ENCODE measurements at places on chromosomes 6 and 20.
A peak's percentile ranks its signal among the peaks of the same experiment; 100 is the strongest.

GRCh38 chr20:19903168-19903811 is 113.9 kb upstream of the NAA20 start:
- DNase-seq, result no peak

DNA sequence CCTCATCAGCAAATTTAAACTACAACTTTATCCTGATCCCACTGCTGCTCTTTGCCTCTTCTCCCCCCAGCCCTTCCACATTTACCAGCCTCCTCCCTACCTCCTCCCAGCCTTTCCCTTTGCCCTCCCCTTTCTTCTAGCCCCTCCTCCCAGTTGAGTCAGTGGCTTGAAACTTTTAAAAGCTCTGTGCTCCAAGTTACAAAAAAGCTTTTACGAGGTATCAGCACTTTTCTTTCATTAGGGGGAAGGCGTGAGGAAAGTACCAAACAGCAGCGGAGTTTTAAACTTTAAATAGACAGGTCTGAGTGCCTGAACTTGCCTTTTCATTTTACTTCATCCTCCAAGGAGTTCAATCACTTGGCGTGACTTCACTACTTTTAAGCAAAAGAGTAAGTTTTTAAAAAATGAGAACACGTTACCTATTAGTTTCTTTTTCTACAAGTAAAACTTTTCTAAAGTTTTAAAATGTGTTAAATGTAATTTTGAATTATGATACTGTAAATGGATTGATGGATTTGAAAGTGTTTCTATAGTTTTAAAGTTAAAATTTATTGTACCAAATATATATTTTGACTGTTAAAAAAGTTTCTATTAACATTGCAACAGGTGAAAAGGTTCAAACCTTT is at the start of gene GJA1:
GJA1 (plus strand) TSS at position 203 of the 626 bp plus-strand sequence. CDS start 11,202 bp downstream, outside the sequence.
- no peak for DNase-seq

DNA sequence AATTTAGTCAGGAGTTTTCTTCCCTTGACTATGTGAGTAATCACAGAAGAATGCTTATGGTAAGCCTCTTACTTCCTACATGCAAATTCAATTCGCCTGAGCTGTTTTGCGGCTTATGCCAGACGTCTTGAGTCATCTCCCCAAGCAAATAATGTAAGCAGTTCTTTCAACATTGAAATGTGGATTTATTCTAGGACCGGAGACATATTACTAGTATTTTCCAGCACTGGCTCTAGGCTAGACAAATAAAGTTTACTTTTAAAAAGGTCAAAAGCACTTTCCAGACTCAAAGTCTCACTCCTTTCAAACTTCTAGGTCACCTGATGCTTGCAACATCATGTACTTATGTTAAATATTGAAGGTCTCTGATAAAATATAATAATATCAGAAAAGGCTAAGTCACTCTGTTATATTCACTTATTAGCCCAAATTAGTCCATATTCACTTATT is 38.1 kb upstream of the NOX3 start:
- DNase-seq, result peak; percentile 15

- DNase-seq, result no peak
Measured at GRCh38 chr6:159092631-159093030, 47.8 kb upstream of the TAGAP start.

DNA sequence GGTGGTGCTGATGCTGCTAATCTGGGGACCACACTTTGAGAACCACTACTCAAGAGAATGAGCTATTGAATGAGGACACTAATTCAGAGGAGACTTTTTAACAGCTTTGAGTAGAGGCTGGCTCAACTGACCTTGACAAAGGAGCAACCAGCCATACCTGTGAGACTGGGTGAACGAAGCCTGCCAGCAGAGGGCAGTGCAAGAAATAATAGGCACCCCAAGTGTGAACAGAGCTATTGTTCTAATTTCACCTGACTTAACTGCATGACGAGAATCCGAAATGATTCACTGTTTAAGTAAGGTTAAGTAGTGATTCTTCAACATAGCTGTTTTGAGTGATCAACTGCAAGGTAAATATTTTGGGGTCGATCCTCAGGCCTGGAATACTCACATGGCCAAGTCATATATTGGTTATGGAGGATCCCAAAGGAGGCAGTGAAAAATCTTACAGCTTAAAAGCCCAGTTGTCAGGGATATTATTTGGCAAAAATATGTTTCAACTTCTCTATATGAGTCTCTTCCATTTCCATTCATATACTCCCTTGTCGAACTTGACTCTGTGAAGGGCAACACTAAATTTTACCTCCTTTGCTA is 550.5 kb upstream of the MARCKS start:
- no peak for DNase-seq

DNA sequence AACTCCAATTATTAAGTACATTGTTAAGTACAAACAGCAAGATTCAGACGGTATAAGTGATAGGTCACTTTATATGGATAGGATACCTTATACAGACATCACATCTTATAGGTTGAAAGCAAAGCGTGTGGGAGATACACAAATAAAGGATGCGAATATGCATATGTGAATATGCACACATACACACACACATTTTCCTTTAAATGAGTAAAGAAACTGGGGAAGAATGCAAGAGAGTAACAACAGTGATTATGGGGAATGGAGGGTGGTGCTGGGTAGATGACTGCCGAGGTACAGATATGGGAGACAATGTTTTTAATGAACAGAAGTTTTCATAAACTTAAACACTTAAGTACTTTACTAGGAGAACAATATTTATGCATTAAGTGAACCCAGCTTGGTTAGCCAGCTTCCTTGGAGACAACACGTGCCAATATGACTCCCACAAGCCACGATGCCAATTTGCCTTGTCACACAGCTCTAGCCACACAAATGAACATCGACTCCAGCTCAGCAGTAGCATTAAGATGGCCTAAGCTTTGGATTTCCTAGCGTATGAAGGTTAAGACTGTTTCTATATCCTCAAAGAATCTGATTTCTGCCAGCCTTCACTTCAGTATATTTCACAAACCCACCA is 96.6 kb downstream of the EPB41L2 start:
- no peak for DNase-seq

DNA sequence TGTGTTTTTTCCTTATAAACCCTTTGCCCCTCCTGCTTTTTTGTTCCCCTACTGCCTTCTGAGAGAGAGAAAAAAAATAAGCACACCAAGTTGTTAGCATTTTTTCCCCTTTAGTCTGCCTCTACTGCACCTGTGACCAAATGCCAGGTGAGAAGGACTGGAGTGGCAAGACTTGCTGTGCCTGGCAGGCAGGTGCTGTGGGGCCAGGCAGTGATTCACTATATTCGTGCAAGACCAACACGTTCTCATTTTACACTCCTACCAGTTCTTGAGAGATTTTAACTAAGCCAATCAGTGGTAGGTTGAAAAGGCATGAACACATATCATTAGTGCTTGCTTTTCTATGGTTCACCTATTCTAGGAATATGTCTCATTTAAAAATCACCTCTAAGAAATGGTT is 109.7 kb downstream of the FIG4 start:
- DNase-seq, result no peak

DNA sequence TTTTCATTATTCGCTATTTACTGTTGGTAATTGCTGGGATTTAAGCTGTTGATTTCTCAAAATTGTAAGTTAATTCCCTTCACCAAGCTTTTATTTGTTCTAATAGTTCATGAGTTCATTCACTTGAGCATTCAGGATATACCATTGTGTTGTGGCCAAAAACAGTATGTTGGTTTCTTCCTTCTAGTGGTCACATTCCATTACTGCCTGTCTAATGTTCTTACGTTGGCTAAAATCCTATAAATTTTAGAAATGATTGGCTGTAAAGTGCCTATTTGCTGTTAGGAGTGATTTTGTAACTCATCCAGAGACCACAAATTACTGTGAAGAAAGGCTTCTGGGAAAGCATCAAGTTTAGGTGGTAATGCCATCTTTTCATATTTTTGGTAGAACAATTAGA is 76.3 kb downstream of the FARS2 start:
- no peak for DNase-seq

GRCh38 chr6:135283926-135284325 is 102.8 kb downstream of the MYB start:
- no peak for DNase-seq

- no peak for DNase-seq
Measured at GRCh38 chr20:36499723-36500501, 41.4 kb upstream of the MYL9 start.

- DNase-seq, result no peak
Measured at GRCh38 chr6:133240511-133241085, 559 bp upstream of the EYA4 start.

DNA sequence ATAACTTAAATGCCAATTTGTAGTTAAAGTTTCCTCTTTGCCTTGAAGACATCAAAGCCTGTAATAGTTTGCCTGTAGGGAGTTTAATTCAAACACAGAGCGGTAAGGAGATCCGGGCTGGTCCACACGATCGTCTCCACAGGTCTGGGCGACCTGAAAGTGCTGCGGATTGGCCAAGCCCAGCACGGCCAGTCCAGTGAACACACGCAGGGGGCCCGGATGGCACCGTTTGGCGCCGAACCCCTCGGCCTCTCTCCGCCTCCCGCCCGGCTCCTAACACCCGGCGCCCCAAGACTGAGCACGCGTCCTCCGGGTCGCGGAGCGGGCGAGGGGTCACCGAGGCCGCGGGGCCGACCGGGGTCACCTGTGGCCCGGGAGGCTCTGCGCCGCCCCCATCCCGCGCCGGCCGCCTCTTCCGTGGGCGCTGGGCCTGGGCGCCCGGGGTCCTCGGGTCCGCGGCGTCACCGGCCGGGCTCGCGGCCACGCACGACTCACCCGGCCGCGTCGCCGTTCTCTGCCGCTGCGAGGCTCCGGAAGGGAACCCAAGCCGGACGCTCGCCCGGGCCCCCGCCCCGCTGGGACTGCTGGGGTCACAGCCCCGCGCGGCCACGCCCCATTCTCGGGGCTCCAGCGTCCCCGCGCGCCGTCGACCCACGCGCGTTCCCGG is 481 bp downstream of the SERPINB6 start:
- DNase-seq, result peak; percentile 20

- DNase-seq, result no peak
Measured at GRCh38 chr6:62669831-62670230, 383.8 kb upstream of the KHDRBS2 start.

- no peak for DNase-seq
Measured at GRCh38 chr6:71324194-71324785, 35.7 kb downstream of the OGFRL1 start.

GRCh38 chr6:5012519-5012918 is 8.7 kb upstream of the RPP40 start:
- no peak for DNase-seq

- DNase-seq, result no peak
Measured at GRCh38 chr6:139473231-139473701, 98.8 kb upstream of the CITED2 start.

- DNase-seq, result no peak
Measured at GRCh38 chr6:170108456-170108855, 182.4 kb downstream of the DLL1 start.

- DNase-seq, result no peak
Measured at GRCh38 chr6:21099338-21100314, 493.9 kb upstream of the SOX4 start.

DNA sequence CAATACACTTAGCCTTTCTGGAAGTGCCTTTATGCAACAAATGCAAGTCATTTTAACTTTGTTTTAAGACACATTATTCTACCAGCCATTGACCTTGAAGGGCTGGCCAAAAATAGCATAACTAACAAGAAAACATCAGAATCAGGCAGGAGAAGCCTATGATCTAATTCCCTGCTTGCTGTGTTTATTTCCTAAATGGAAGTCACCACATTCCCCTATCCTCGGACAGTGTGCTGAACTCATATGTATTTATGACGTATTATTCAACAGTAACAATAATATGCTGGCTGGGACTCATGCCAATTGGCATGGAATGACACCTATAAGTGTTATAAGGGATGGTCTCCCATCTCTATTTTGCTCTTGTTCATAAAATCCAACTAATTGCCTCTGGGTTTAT is 140.7 kb downstream of the MAP3K7 start:
- no peak for DNase-seq

DNA sequence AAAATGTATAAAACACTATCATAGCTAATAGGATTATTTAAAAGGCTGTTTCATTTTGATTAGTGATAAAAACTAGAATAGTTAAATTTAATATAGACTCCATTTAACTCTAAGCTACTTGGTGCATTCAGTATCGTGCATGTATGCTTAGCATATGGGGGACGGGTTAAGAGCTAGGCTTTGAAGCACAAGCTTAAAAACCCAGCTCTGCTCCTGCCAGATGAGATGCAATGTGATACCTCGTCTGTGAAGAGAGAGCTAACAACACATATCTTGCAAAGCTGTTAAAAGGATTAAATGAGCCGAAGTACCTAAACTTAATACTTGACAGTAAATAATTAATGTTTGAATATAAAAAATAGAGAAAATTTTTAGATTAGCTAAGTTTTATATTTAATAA is 42.2 kb downstream of the DTNBP1 start:
- no peak for DNase-seq

- no peak for DNase-seq
Measured at GRCh38 chr6:136158971-136159370, 91.1 kb downstream of the MTFR2 start.

DNA sequence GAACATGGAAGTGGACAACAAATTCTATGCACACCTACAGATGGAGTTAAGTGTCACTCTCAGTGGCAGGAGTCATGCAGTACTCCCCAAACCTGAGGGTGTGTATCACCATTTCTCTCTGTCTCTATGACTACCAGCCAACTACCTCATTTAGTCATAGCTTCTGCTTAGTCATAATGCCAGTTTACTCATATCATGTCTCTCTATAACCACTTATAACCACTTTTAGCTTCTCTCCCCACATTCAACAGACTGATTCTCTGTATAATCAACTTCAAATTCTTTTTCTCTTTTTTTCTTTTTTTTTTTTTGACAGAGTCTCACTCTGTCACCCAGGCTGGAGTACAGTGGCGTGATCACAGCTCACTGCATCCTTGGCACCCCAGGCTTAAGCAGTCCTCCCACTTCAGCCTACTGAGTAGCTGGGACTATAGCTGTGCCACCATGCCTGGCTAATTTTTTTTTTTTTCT is 13.8 kb upstream of the GTF3C6 start:
- peak; percentile 27 for DNase-seq

GRCh38 chr6:137738931-137739504 is 128.0 kb upstream of the TNFAIP3 start:
- DNase-seq, result no peak

GRCh38 chr6:159461266-159461665 is 231.8 kb downstream of the SOD2 start:
- no peak for DNase-seq

DNA sequence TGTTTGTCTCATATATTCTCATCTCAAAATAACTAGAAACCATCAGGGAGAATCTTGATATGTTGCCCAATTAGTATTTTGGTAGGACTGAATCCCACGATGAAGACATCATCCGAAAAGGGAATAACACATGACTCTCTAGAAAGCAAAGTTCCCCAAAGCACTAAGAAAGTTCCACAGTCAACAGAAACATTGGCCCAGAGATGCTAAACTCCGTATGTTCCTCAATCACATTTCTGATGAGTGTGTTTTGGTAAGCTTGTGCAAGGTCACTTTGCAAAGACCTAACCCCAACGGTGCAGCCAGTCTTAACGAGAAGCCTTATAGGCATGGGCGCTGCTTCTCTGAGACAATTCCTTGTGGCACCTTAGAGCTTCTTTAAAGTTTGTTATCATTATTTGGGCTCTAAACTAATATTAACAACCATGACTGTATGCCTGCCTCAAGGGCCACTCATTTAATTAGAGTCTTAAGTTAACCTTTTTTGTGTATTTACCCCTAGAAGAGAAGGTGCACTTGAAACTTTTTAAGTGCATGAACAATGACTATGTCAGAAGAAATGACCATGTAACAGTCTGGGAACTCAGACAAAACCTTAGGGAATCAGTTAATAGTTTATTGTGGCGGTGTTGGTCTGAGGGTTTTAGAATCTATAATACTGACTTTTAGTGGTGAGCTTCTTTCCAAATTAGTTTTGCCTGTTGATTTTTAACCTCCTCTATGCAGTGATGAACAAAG is 202.0 kb upstream of the RAB32 start:
- no peak for DNase-seq

- DNase-seq, result no peak
Measured at GRCh38 chr6:25137480-25137879, 141.7 kb upstream of the CARMIL1 start.

Measured in stimulated activated CD4-positive, alpha-beta T cell treated with anti-CD3 and anti-CD28 coated beads, TNF-alpha, amount 100 ng/mL, for 48 hours (primary cell).